Right atrium auricular region (tissue), 2 donors: ENCODE measurements at places on chromosomes 4 and X. TPM values are rescaled to one million over a fixed set of nuclear protein-coding genes. Genes with fewer than 3 reads are reported as not detected.

- no peak for DNase-seq
Observed at GRCh38 chr4:112767386-112767785, 130.4 kb downstream of the LARP7 start.

DNA sequence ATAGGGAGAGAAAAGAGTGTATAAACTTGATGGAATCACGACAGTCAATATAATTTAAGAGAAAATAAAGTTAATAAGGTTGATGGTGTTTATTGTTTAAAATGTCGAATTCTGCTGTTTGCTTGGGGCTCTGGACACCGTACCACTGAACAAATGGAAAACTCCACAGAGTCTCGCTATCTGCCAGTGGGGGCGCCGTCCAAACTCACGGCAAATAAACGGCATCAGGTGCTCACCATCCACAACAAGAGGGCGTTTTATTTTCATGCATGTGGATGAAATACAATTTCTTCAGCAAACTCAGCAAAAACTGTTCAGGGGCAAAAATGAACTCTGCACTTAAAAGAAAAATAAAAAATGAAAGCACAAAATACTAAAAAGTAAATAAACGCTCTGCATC lies 46.6 kb upstream of the FAM47C start:
- DNase-seq = no peak

DNA sequence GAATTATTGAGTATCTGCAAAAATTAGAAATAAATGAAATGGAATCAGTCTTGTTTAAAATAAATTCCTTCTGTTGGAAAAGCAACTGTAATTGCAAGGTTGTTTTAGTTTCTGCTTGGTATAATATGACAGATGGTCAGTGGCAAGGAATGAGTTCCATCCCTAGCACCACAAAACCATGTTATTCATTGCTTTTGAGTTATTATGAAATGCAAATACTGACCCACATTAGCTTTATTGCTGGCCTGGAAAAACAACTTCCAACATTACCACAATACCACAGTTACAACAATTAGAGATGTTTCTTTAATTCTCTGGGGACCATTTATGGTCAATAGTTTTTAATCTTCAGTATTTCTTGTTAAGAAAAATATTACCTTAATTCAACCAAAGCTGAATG lies 194.4 kb downstream of the TMA16 start:
- DNase-seq = no peak

- no peak for DNase-seq
Observed at GRCh38 chr4:56038487-56039162, 89.9 kb downstream of the CEP135 start.

GRCh38 chrX:75673468-75673867 lies 111.6 kb downstream of the MAGEE2 start:
- no peak for DNase-seq

DNA sequence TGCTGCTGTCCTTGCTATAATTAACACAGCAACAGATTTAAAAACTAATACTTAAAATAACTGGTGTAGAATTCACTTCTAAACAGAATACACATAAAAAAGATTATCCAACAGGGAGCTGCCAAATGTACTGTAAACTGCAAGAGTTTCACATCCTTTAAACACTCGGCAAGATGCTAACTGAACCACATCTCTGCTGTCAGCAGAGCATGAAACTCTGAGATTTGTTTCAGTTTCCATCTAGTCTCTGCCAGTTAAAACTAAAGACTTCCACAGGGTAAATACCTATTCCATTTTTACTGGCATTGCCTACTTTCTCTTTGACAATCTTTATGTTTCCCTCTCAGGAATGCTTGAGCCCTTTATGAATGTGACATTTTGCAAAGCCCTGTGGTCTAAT lies 127.7 kb downstream of the SLC7A11 start:
- DNase-seq = no peak

DNA sequence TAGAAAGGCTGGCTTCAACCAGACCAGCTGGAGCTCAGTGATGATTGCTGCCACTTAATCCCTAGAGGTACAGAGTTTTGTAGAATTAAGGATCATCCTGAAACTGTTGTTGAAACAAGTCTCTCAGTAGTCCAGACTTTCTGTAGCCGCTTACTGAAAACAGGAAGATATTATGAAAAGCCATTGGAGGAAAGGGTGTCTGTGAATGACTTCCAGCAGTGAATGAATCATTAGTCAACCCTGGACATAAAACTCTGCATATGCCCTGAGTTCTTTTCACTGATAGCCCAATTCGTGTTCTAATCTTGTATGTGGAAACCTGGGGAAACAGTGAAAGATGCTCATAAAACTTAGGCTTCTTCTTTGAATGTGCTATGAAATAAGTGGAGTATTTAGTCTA lies 14.8 kb downstream of the HOPX start:
- DNase-seq = no peak

- peak; percentile 55 for DNase-seq
Observed at GRCh38 chr4:52837716-52838558, 24.2 kb upstream of the RASL11B start.

DNA sequence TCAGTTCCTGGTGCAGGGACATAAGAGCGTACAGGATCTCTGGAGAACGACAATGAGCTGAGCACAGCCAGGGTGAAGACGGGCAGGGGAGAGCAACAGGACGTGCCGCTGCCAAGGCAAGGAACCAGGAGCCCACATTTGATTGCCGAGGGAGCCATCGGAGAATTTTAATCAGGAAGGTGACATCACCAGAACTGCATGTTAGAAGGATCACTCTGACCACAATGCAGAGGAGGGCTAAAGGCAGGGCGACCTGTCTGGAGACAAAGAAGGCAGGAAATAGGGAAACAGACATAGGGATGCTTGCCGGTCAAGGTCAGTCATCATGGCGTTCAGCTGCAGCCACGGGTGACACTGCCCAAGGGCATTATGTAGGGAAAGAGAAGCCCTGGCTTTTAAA lies 81.4 kb downstream of the RBM47 start:
- no peak for DNase-seq

- no peak for DNase-seq
Observed at GRCh38 chrX:152074163-152074562, 64.2 kb downstream of the MAGEA10 start.

GRCh38 chr4:6287017-6287788 lies 17.6 kb downstream of the WFS1 start:
- no peak for DNase-seq

DNA sequence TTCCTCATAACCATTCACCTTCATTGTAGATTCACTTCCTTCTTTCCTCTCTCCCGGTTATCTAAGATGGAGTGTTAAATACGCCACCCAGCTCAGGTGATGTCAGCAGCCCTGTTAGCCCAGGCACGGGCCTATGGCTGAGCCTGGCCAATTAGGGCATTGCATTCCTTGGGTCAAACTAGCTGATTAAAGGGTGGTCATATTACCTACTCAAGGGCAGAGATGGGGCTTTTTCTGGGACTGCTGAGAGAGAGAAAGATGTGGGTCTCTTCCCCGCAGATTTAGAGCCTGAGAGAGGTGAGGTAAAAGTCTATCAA lies 39.9 kb upstream of the AFAP1 start:
- DNase-seq = no peak

GRCh38 chr4:123976285-123976684 lies 579.7 kb downstream of the SPRY1 start:
- no peak for DNase-seq

Gene ENPEP
- 3.3 TPM for total RNA-seq

Gene USP17L10
- total RNA-seq = not detected

Gene TLL1
- 4.4 TPM for total RNA-seq

Gene TMEM154
- total RNA-seq = 1.4 TPM

Gene PAGE4
- total RNA-seq = not detected

Gene ARHGAP24
- 42.0 TPM for total RNA-seq

Gene EPGN
- total RNA-seq = 3.8 TPM

Gene RADX
- 0.67 TPM for total RNA-seq

Gene ITGB1BP2
- total RNA-seq = 102 TPM
